ENCODE measurements at places on chromosomes 2 and 18.

- no peak for DNase-seq
Measured at GRCh38 chr2:197332641-197333040, 22.1 kb upstream of the ANKRD44 start.

GRCh38 chr2:195038153-195038552 is 618.9 kb upstream of the SLC39A10 start:
- no peak for DNase-seq

- no peak for DNase-seq
Measured at GRCh38 chr18:7622721-7623120, 55.6 kb downstream of the PTPRM start.

DNA sequence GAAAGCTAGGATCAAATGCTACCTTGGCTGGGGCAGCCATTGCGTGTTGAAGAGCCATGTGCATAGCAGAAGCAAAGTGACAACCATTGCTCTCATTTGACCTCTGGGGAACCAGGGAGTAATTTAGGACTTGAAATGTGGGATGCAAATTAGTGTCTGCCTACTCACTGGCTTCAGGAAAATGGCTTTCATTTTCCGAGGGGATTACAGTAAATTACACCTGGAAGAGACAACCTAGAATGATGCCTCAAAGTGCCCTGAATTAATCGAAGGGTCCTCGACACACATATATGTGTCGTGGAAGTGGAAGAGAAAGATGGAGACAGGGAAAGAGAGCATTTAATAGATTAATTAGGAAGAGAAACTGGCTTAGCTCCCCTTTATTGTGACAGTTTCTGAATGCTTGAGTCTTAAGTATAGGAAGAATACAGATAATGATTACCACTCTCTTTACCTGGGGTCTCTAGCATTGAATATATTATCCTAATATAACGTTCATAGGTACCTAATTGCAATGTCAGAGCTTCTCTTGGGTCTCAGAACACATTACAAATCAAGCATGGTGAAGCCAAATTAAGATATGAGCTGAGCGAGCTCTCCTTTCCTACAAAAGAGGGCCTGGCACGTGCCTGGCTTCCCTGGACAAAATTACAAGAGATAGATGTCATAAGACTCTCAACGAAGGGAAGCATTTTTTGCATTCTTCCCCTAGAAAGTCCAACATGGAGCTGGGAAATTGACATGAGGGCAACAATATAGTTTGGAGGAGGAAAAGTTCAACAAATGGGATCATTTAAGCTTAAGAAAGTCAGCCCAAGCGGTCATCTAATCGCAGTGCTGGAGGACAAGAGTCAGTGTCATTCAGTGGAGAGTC is 59.5 kb downstream of the MYCN start:
- no peak for DNase-seq

GRCh38 chr2:8248623-8248957 is 433.3 kb upstream of the ID2 start:
- no peak for DNase-seq

DNA sequence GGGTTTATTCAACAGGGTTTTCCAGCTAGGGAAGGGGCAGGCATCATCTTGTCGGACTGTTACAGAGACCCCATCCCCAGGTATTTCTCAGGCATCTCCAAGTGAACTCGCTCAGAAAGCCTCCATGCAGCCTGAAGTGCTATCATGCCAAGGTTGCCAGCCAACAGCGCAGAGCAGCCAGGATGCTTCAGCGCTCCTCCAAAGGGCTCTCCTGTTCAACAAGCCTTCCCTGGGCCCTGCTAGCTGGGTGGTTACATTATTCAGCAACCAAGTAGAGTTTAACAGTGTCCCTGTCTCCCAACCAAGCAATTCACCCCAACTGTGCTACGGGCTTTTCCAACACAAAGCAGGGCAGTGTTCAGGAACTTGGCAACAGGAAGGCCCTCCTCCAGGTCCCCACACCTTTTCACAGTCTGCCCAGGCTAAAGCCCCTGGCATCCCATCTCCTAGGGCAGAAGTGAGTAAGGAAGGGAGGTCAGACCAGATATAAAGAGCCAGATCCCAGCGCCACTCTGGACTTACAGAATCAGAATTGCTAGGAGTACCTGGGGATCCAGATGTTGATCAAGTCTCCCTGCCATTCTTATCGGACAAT is 52.9 kb downstream of the ZBTB7C start:
- no peak for DNase-seq

DNA sequence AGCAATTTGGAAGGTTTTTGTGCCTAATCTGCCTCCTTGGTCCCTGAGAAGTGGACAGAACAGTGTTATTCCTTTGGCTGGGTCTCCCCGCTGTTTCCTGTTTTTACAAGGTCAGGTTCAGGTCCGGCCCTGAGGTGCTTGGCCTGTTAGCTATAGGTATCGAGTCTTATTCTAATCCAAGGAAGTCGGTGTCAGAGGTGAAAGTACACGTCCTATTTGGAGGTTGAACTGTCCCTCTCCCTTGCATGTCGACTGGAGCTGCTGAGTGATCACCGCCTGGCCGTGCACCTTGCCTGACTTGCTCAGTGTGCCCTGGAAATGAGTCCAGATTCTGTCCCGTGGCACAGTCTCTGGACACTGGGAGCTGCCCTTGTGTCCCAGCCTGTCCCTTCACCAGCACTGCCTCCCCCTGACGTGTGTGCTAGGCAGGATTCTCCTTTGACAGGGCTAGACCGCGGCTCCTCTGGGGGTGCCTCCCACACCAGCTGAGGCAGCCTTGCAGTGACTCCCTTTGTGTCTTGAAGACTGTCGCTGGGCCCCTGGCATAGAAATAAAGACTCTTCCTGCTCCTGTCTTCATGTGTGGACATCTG is 65.7 kb upstream of the RBM44 start:
- no peak for DNase-seq

GRCh38 chr2:170054997-170055396 is 123.0 kb upstream of the MYO3B start:
- no peak for DNase-seq

GRCh38 chr2:152396763-152397162 is 61.8 kb downstream of the FMNL2 start:
- DNase-seq, result no peak

DNA sequence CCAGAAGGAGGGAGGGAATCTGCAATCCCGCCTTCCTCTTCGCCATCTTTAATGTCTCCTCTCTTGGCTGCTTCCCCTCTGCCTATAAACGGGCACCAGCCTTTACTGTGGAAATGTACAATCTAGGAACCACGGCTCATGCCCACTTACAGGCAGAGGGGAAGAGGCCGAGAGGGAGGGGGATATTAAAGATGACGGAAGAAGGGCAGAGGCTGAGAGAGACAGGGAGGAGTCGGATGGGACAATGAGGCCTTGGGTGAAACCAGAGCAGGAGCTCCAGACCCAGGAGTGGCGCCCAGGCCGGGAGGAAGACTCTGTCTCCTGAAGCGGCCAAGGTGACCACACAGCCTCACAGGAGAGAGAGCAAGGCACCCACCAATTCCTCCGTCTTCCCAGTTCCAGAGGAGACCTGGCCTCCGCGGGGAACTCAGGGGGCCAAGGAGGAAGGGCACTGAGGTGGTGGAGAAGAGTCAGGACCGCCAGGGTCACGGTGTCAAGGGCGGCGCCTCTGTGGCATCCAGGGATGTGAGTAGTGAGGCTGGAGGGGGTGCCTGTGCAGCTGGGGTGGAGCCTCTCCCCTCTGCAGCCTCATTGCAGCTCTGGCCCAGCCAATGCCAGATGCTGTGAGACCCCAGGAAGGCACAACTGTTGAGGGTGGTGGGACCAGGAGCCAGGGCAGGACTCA is 67.8 kb downstream of the CIB4 start:
- no peak for DNase-seq

GRCh38 chr2:183901931-183902330 is 696.4 kb upstream of the ZNF804A start:
- no peak for DNase-seq

- DNase-seq, result no peak
Measured at GRCh38 chr2:178770518-178770917, 36.7 kb downstream of the TTN start.

- no peak for DNase-seq
Measured at GRCh38 chr2:108893277-108893676, 95.7 kb downstream of the EDAR start.

DNA sequence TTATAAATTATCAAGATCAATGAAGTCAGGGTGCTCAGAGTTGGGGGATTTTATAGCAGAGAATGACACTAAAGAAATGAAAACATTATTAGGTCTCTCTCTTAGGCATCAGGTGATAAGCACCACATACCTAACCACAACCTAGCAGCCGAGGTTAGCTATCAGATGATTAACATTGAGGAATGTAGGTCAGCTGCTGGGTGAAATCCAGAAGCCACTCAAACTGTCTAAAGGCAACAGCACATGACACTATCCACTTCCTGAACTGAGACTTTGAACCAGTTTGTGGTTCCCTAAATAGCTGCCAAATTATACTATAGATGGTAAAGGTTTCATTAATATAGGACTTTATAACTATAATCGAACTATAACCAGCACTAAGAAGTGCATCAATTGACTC is 4.7 kb downstream of the EPG5 start:
- DNase-seq, result no peak

DNA sequence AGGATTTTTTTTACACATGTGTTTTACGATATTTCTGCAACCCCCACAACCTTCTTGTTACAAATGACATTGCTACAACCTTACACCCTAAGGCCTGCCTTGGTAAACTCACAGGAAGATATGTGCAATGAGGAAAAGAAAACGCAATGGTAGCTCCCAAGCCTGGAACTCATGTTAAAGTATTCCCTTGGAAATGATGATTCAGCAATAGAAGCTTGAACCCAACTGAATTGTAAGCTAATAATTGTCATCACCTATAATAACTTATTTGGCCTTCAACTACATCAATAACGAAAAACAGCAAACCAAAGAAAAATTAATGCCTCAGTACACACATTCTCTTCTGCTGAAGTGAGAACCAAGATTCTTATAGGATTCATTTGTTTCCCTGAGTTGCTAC is 491.0 kb downstream of the LRP1B start:
- no peak for DNase-seq

- DNase-seq, result no peak
Measured at GRCh38 chr18:63079114-63079513, 240.5 kb downstream of the BCL2 start.

DNA sequence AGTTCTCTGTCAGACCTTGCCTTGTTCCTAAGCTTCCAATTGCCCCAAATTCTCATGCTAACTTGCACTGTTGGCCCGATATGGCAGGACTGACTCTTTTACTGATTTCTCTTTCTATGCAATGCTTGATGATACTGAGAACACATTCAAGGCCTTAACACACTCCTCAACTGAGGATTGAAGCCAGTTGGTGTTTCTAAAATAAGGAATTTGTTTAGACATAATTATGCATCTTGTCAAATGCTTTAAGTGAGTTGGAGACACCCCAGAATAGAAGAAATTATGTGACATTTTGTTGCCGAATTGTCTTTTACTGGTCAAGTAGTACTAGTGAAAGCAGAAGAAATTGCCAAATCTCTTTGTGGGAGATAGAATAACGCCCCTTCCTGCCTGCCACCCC is 60.0 kb upstream of the THSD7B start:
- no peak for DNase-seq

DNA sequence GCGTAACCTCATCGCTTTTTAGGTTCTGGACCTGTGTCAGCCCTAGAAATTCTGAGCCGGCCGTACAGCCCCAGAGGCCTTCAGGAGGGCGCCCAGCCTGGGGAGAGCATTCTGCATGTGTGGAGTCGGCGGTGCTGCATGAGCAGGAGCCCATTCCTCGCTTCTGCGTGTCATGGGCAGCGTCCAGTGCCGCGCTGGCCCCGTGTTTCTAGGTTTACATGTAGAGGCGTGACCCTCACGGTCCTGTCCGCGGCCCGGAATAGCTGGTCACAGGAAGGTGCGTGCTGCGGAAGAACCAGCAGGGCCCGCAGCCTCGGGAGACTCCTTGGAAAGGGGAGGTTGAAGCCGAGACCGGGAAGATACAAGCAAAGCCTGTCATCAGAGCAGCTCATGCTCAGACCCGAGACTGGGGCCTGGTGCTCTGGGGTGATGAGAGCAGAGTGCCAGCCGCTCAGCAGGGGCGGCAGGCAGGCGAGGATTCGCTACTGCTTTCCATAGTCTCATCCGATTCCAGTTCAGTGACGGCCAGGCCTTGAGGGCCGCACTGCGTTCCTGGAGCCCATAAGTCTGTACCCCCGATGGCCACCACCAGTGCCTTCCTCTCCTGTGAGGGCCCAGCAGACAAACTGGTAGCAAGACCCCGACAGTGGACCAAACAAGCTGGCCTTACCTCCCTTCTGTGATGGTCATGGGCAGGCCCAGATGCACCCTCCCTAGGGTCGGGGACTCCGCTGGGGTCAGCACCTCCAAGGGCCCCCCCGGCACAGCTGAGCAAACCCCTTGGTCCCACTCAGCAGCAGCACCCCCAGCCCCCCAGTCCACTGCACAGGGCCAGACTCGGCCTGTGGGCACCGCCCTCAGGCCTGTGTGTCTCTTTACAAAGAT is 15.6 kb upstream of the NFATC1 start:
- no peak for DNase-seq

GRCh38 chr18:45569566-45570275 is 45.6 kb upstream of the SLC14A2 start:
- DNase-seq, result no peak

DNA sequence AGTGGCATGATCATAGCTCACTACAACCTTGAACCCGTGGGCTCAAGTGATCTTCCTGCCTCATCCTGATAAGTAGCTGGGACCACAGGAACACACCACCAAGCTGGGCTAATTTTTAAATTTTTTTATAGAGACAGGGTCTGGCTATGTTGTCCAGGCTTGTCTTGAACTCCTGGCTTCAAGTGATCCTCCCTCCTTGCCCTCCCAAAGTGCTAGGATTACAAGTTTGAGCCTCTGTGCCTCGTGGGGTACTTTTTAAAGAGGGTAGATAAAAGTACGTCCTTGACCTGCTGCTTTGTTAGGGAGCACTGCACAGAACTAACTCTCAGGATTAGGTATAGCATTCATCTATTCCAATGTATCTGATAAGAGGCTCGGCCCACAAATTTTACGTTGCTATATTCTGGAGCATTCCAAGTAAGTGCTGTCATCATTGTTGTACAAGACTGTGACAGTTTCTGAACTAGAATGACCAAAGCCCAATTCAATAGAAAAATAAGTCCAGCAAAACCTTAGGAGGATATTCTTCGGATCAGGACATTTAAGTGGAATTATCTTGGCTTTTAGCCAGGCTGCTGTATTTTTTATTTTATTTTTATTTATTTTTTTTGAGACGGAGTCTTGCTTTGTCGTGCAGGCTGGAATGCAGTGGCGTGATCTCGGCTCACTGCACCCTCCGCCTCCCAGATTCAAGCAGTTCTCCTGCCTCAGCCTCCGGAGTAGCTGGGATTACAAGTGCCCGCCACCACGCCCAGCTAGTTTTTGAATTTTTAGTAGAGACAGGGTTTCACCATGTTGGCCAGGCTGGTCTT is 4.1 kb downstream of the MTCL1 start:
- no peak for DNase-seq

- no peak for DNase-seq
Measured at GRCh38 chr2:55048508-55049042, 1.7 kb downstream of the RTN4 start.

Data from esophagus squamous epithelium (tissue), 5 donors.